NCI-H524 (cell line): ENCODE measurements at places on chromosomes 6 and 20.

- no peak for DNase-seq
These were observed 87.5 kb upstream of the TOP1 start for GRCh38 chr20:40941133-40941610.

GRCh38 chr20:22752324-22752723, 168.0 kb upstream of the FOXA2 start:
- DNase-seq, result no peak

DNA sequence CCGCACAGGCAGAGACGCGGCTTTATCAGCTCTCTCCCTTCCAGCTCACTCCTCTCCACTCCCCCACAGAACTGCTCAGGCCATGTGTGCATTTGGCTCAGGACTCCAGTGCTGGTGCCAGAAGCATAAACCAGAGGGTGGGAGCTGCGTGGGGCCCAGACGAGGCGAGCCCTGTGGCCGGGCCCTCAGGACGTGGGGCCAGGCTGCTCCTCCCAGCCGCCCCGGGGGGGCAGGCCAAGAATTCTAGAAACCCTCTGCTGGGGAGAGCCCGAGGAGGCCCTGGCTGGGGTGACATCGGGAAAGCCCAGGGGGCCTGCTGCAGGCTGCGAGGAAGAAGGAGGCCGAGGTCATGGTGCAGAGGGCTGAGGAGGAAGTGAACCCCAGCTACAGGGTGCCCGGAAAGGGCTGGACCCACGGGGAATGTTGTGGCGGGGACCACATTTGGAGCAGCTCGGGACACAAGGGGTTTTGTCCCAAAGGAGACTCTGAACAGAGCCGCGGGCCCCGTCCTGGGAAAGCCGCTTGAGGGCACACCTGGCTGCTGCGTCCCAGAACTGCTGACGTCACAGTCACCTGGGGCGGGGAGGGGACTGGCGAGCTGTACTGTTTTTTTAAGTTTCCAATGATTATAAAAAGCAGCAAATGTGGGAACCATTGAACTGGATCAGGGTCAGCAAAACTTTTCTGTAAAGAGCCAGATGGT, 107.1 kb downstream of the BANF2 start:
- no peak for DNase-seq

GRCh38 chr6:113361014-113361645, 496.0 kb upstream of the MARCKS start:
- no peak for DNase-seq

DNA sequence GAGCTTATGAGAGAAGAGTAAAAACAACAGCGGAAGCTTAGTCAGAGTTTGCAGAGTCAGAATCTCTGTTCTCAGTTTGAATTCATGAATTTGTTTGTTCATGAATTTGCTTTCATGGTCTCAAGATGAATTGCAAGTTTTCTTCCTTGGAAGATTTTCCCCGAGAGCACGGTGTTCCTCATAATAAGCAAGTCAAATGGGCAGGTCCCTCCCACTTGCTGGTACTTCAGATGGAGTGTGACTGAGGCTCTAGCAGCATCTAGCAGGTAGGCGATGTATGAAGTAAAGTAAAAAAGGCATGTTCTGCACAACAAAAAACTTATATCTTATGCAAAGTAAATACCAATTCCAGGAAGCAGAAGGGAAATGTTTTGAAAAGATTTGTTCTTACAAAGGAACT, 15.5 kb upstream of the MLIP start:
- no peak for DNase-seq

DNA sequence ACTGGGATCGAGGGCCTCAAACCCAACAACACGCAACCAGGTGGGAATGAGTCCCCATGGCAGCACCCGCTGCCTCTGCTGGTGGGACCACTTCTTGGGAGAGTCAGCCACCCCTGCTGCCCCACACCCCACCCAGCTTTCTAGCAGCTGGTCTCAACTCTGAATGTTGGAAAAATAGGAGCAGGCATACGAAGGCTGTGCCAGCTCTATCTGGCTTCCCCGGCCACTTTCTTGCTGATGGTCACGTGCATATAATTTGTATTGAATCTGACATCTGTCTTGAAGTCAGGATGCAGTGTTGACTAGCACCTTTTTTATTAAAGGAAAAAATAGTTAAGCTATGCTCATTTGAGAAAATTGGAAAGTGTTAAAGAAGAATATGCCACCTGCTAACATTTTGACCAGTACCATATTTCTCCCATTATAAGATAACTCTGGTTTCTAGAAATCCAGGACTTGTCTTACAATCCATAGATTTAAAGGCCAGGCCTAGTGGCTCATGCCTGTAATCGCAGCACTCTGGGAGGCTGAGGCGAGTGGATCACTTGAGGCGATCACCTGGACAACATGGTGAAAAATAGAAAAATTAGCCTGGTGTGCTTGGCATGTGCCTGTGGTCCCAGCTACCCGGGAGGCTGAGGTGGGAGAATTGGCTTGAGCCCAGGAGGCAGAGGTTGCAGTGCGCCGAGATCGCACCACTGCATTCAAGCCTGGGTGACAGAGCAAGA, 26.9 kb upstream of the MAPRE1 start:
- no peak for DNase-seq

- DNase-seq, result no peak
These were observed 16.0 kb upstream of the PI16 start for GRCh38 chr6:36938536-36938935.

- no peak for DNase-seq
These were observed 1.9 kb downstream of the STMND1 start for GRCh38 chr6:17103715-17104114.

DNA sequence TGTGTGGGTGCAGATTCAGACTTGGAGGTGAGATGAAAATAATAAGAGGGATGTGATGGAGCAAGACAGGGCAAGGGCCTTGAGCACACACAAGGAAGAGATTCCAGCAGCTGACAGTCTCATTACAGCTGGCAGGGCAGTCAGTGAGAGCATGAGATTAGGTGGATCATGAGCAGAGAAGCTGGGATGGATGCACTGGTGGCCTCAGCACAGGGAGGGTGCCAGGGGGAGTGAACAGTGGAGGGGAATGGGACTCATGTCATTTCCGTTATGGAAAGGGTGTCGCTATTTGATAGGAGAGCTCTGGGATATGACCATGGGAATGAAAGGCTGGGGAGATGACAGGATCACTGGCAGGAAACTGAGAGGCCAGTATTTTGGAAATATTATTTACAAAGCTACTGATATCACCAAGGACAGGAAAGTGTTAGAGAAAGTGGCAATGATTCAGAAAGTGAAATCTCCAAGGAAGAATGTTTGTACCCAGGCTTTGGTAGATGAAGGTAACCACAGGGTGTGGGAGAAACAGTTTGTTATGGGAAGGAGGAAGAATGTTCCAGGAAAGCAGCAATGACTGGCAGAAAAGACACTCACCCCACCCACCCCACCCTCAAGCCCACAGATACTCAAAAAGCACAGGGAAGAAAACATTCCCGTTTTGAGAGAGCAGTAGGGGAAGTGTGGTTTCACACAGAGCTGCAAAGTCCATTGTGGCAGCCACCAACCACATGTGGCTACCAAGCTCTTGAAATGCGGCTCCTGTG, 214.7 kb upstream of the PROKR2 start:
- DNase-seq, result no peak

- no peak for DNase-seq
These were observed 444.1 kb upstream of the SOX4 start for GRCh38 chr6:21149470-21149869.

GRCh38 chr20:63361519-63362435, 628 bp upstream of the CHRNA4 start:
- DNase-seq, result no peak

GRCh38 chr6:741410-742339, 48.7 kb upstream of the EXOC2 start:
- no peak for DNase-seq

- DNase-seq, result no peak
These were observed 476.7 kb upstream of the EPHA7 start for GRCh38 chr6:93896081-93896480.

DNA sequence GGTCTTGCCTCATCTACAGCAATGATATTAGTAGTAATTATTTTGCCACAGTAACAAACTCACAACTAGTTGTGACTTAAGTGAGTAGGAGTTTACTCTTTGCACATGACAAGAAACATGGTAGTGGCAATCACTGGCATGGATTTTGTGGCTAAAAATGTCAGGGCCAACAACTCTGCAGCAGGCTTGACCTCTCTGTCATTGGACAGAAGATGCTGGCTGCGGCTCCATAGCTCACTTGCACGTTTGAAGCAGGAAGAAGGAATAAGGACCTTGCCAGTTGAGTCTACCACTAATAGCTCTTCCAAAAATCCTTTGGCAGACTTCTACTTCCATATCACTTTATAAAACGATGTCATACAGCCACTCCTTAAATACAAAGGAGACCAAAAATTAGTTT, 117.3 kb downstream of the ADGRG6 start:
- DNase-seq, result no peak

DNA sequence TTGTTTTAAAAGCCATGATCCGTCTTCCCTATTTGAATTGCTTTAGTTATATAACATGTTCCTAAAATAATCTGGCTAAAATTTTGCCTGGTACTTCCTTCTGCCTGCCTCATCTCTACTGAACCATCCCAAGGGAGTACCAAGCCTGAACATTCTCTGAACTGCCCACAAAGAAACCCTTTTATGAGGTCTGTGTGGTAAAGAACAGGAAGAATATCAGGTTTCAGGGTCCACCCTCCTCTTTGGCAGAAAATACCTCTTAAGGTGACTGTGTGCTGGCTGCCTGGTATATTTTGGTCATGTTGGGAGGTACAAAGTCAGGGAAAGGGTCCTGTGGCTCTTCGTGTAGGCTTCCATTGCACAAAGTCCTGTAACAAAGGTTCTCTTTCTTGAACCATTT, 574.1 kb upstream of the CHD6 start:
- DNase-seq, result no peak

DNA sequence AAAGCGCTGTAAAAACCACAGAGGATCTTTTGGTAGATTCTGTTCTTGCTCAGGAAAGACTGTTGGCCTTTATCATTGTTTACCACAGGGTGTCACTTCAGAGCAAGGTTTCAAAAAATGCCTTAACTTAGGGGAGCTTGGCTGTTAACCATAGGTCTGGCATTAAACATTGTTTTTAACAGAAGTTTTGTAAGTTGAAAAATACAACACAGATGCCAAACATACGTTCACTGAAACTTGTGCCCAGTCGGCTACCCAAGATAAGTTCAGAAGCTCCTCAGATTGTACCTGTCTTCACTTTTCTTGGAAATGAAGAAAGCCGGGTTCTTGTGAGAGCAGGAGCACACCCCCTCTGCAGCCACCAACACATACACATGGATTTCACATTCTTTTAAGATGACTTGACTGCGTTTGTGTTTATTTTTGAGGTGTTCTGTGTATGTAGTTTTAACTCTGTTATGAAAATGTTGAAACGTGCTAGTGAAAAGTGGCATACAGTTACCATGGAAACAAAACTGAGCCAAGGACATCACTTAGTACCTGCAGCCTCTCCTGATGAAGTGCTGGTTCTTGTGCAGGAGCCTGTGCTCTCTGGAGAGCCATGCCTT, 64.9 kb downstream of the SYCP2L start:
- DNase-seq, result peak; percentile 0

GRCh38 chr20:51424270-51425117, 118.0 kb downstream of the NFATC2 start:
- no peak for DNase-seq

GRCh38 chr6:40116832-40117231, 182.6 kb upstream of the MOCS1 start:
- DNase-seq, result no peak

GRCh38 chr20:38125157-38126056, 39.7 kb downstream of the TGM2 start:
- no peak for DNase-seq
